HCT116 (cell line): ENCODE measurements at places on chromosomes 1 and 21.
A peak's percentile ranks its signal among the peaks of the same experiment; 100 is the strongest.

GRCh38 chr1:236699366-236699765, 13.1 kb downstream of the ACTN2 start:
- no peak for DNase-seq

- DNase-seq = no peak
These were observed 81.0 kb downstream of the GLIS1 start for GRCh38 chr1:53657891-53658396.

DNA sequence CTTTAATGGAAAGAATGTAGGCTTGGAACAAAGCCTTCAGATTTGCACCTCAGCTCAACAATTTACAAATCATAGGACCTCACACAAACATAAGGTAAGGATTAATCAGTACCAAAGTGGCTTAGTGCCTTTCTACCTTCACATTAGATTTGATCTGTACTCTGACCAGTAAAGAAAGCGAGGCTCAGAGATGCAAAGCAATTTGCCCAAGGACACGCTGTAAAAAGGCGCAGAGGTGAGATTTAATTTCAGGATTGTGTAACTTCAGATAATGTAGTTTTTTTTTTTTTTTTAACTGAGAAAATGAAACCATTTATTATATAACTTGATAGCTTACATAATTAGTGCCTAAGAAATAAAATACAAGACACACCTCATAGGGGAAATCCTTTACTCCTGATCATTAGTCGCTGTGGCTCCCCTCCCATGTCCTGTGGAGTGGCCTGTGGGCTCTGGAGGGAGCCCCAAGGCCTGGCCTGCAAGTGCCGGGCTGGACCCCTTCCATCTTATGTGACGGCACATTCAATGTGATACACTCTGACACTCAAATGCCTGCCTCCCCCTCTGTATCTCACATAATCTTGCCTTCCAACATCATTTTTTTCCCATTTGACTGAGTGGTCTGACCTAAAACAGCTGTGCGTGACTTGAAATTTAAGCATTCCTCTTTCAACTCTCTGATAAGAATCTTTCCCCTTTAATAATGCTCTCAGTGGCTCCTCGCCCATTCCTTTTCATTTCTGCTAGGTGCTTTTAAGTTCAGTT, 426.5 kb upstream of the DAB1 start:
- DNase-seq = no peak

- DNase-seq = no peak
These were observed 26.4 kb downstream of the AGO4 start for GRCh38 chr1:35834218-35834617.

GRCh38 chr1:223717123-223717522, 4.8 kb downstream of the CAPN2 start:
- DNase-seq = no peak

GRCh38 chr21:38734646-38735365, 70.9 kb upstream of the ETS2 start:
- no peak for DNase-seq

- DNase-seq = peak; percentile 45
These were observed 8.0 kb upstream of the NAV1 start for GRCh38 chr1:201530741-201531531.

GRCh38 chr1:165376811-165377311, 20.3 kb upstream of the LMX1A start:
- no peak for DNase-seq

- no peak for DNase-seq
These were observed 183.3 kb upstream of the ZP4 start for GRCh38 chr1:238073991-238074390.

GRCh38 chr1:67952071-67952470, 98.4 kb downstream of the DIRAS3 start:
- DNase-seq = no peak

GRCh38 chr1:59903141-59903754, 23.3 kb downstream of the CYP2J2 start:
- DNase-seq = peak; percentile 27

DNA sequence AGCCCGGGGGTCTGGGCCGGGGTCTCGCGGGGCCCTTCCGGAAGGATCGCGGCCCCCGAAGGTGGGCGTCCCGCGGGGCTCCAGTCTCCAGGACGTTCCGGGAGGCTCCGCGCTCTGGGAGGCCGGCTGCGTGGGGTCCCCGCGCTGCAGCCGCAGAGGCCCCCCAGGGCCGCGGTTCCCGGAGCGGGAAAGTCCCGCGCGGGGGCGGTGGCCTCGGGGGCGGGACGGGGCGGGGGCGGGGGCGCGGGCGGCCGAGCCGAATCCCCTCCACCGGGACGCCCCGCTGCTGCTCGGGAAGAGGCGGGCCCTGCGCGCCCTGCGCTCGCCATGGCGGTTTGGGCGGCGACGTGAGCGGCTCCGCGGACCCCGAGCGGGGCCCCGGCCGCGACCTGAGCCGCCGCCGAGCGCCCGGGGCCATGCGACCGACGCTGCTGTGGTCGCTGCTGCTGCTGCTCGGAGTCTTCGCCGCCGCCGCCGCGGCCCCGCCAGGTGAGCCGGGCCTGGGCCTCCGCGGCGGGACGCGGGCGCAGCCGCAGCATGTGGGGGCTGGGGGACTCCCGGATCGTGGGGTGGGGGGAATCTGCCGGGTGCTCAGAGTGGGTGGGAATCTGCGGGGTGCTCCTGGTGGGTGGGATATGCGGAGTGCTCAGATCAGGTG, at the start of gene IFNGR2:
TSS of gene IFNGR2 (plus strand) at position 286 of the 658 bp plus-strand sequence. CDS start at position 417, 131 bp downstream.
- DNase-seq = no peak

DNA sequence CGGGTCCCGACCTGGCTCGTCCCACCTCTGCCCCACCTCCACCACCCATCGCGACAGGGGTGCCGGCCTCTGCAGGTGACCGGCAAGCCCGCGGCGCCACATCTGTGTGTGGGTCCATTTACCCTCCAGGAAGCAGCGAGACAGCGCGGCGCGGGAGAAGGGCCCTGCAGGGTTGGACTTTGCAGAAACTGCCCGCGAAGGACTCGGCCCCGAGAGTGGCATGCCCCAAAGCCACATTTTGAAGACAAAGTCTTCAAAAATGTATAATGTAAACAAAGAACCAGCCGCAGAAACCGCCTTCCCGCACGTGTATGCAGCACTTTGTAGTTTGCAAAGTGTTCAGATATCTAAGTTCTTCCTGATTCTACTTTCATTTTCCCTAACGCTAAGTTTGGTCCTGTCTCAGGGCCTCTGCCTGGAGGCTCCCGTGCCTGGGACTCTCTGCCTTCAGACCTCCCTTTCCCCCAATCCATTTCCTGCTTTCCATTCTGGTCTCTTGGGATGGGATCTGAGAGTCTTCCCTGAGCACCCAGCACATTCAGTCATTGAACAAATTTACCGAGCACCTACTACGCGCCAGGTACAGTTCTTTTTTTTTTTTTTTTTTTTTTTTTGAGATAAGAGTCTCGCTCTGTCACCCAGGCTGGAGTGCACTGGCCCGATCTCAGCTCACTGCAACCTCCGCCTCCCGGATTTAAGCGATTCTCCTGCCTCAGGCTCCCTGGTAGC, 524 bp upstream of the TMCO4 start:
- DNase-seq = no peak
